ENCODE measurements at places on chromosomes 5 and 9.
A peak's percentile ranks its signal among the peaks of the same experiment; 100 is the strongest.

DNA sequence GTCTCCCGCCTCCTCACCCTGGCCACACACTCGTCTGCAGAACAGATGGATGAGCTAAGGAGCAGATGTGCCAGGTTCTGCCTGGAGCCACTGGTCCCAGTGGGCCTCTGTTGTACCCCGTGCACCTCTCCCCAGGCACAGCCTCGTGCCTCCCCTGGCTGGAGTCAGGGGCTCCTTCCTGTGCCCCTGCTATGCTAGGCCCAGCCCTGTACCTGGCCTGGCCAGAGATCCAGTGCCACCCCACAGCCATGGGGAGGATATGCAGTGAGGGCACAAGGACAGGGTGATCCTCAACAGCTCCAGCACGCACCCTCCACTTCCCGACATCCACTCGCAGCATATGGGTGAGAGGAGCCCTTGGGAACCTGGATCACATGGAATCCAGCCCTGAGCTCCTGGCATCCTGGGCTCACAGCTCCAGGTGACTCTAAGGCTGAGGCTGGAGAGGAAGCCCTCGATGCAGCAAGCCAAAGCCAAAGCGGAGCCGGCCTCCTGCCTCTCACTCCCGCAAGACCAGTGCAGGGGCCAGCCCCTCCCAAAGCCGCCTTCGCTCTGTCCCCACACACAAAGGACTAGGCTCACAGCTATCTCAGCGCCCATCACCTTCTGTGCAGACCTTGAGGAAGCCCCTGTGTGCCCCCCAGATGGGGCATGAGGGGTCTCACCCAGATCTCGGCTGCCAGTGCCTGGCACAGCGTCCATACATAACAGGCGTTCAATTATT, 23.7 kb upstream of the ADAMTS2 start:
- no peak for DNase-seq

DNA sequence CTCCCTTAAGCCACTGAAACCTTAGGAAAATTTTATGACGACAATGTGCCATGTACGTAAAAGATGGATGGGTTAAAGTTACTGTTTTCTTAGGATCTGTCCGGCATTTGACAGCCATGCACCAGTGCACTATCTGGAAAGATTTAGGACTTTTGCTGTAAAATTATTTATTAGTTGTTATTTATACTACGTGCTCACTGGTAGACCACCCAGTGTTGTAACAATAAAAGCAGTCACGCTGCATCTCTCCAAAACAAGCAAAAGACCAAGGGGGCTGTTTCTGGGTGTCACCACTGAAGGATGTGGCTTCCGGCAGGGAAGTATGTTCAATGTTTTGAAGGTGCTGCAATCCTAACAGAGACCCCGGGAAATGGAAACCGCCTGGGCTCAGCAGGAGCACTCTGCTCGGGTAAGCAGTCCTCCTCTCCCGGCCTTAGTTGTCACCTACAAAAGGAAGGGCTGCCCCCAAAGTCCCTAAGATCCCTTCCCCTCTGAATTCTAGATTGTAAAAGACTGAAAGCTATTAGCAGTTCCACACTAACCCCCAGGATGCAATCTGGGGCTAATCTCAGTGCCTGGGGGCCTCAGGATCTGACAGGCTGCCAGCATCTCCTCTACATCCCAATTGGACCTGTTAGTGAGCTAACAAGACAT, 38.6 kb downstream of the SAXO1 start:
- no peak for DNase-seq

GRCh38 chr5:141486091-141486490, 1.3 kb downstream of the PCDHGC4 start:
- no peak for DNase-seq

GRCh38 chr9:70257991-70258691, 637 bp upstream of the SMC5 start:
- DNase-seq, result peak; percentile 53

GRCh38 chr5:147286296-147286695, 51.5 kb downstream of the STK32A start:
- no peak for DNase-seq

- no peak for DNase-seq
Measured at GRCh38 chr9:95409650-95410426, 92.3 kb upstream of the FANCC start.

DNA sequence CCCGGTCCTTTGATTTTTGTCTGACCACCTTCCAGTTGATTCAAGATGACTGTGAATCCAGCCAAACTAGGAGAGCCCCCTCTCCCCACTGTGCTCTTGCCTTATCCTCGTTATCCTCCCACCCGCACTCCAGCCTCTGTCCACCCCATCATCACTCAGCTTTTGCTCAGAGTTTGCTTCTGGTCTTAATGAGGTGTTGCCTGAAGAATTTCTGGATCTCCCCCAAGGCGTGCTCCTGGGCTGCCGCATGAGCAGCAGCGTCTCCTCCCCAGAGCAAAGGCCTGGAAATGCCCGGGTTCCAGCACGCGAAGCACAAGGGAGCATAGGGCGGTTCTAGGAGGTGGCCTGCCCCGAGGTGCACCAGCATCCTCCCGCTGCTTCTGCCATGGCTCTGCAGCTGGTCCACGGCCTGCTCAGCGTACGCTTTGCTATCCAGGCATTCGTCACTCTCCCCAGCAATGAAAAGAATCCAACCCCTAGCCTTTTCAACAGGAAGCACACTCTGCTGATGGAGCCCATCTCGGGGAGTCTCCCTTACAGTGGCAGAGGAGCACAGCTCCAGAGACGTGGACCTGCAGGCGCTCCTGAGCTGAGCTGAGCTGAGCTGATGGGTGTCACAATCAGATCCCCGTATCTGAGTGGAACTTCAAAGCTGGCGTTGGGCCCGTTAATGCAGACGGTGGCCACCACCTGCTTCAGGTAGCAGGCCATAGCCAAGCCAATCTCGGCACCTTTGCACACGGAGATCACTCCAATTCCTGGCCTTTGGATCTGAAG, 50.7 kb downstream of the BAAT start:
- no peak for DNase-seq

- DNase-seq, result no peak
Measured at GRCh38 chr9:80125731-80126264, 554.0 kb downstream of the TLE4 start.

DNA sequence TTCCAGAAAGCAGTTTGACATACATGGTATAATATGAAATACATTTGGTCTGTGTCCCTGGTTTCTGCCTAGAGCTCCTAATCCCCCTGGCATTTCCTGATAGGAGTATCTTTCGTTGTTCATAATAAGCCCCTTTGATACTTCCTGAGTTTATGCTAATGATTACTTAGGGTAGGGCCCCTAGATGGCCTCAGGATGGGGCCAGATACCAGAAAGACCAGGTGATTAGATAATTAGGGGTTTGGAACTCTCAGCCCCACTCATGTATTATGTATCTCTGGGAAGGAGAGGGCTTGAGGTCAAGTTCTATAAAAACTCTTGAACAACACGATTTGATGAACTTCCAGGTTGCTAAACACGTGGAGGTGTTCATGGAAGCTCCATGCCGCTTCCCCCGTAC, 163.3 kb upstream of the ZNF608 start:
- no peak for DNase-seq

GRCh38 chr5:119453040-119453373, 710 bp downstream of the HSD17B4 start:
- no peak for DNase-seq

DNA sequence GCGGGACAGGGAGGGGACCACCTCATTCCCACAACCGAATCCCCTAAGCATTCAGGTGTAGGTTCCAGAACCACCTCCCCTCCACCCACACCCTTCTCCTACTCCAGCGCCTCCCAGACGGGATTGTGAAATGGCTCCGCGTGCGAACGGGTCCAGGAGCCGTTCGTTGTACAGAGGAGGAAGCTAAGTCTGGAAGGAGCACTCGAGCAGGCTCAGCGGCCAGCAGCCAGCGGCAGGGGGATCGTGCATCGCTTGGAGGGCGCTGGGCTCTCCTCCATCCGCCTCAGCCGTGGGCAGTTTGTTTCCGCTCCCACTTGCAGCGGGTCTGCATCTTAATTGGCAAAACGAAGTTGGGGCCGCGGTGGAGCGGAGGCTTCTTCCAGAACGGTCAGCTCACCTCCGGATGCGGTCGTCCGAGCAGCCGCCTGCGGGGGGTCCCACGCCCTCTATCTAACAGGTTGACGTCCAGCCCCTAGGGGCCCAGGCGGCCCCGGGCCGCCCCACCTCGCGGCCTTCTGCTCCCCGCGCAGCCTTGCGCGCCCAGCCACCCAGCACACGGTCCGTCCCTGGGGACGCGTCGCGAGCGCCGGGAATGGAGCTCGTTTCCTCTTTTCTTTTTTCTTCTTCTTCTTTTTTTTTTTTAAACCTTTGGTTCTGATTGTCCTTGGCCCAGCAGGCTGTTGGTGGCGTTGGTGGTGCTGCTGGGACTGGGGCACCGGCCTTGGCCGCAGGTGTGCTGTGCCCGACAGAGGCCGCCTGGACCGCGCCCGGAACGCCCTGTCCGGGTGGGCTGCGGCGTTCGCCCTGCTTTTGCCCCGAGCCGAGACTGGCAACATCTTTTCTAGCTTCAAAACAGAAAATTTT, 3.9 kb upstream of the BARX1 start:
- no peak for DNase-seq
